ENCODE measurements at places on chromosomes 3 and 15.

DNA sequence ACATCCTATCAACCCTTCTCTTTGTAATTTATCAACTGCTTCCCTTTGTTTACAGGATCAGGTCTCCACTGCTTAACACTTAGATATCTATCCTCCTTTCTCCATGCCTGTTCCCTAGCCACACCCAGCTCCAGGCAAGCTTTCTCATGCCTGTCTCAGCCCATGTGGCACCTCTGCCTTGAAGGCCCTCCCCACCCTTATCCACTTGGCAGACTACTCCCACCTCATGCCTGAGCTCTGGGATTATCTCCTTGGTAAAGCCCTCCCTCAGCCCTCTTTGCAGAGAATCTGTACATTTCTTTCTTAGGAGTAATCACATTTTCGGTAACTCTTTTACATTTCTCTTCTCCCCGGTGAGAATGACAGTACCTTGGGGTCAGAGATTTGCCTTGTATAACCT lies 96.0 kb downstream of the ATP1B3 start:
- DNase-seq: no peak

- peak; percentile 11 for DNase-seq
These were observed 144.4 kb downstream of the DNAJB8 start for GRCh38 chr3:128322030-128323022.

- no peak for DNase-seq
These were observed 25.7 kb upstream of the GALNT15 start for GRCh38 chr3:16148783-16149182.

DNA sequence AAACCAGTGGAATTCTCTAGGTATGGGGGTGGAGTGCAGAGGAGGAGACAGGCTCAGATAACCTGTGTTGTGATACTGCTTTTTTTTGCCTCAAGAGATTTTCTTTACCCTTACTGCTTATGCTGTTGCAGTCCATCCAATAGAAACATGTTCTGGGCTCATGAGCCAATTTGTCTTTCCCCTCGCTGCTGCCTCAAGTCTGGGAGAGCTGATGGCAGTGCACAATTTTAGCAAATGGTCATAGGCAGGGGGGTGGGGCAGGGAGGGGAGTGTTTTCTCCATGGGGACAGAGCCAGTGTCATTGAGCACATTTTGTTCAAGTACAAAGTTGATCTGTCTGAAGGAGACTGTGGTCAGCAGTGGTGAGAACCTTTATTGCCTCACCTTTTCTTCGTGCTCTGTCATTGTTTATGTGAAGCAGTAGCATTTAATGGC lies 134.9 kb downstream of the MBNL1 start:
- no peak for DNase-seq

GRCh38 chr3:194357681-194358080 lies 6.6 kb upstream of the CPN2 start:
- no peak for DNase-seq

GRCh38 chr3:189001559-189001958 lies 170.2 kb upstream of the TPRG1 start:
- no peak for DNase-seq

DNA sequence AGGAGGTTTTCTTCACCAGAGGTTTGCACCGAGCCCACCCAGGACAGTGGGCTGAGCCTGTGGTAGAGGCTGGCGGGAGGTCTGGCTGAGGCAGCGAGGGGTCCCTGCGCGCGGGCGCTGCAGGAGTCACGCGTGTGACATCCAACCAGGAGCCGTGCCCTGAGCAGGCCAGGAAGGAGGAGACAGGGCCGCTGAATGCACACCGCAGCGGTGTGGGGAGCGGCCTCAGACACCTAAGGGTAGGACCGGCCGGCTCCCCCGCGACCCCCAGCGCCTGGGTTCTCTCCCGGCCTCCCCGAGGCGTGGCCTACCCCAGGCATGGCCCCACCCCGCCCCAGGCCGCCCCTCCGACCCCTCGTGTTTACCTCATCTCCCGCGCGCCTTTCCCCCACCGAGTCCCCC lies 412 bp downstream of the SLC41A3 start:
- no peak for DNase-seq

- DNase-seq: no peak
These were observed 6.5 kb upstream of the PLSCR1 start for GRCh38 chr3:146550743-146551510.

DNA sequence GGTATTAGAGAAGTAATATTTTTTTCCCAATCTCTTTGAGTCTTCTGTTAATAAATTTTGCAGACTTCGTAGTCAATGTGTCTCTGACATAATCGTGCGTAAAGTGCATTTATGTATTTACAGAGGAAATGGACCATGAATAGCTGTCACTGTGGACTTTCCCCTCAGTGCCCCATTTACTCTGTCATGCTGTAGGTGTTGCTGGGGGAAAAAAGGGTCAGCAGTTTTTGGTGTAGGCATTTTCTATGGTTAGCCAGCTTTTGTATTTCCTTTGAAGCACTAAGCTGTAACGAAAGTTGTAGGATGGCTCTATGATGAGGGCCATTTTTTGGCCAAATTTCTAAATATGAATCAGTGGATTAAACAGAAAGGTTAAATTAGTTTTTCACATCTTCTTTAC lies 598.4 kb downstream of the FGF12 start:
- DNase-seq: no peak

DNA sequence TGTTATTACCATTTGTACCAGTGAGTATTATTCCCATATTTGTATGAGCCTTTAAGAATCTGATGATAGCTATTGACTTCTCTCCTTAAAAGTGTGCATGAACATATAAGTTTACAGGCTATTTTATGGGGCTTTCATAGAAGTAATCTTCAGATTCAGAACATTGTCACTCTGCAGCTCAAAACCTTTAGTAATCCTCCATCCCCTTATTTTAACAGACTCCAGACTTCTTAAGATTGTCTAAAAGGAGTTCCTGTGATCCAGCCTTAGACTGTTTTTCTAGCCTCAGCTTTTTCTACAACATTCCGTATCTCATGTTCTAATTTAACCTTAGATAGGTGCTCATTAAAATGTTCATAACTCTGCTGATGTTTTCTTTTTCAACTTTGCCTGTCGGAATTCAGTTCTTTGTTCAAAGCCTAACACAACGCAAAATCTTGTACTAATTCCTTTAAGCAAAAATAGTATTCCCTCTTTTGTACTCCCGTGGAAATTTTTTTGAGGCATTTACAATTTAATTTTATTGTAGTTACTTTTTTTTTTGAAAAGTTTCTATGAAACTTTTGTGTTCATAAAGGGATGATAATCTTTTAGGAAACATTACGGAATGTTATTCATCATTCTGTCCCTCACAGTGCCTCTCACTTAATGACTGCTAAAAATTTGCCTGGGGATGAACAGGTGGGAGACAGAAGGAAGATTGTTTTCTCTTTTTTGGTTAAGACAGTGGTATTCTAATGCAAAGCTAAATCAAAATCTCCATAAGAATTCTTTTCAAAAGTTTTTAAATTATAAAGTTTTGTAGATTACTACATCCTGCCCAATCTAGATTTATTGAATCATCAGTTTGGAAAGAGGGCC lies 38.7 kb upstream of the UTS2B start:
- DNase-seq: no peak

GRCh38 chr3:100097919-100098783 lies 16.1 kb downstream of the FILIP1L start:
- DNase-seq: no peak

DNA sequence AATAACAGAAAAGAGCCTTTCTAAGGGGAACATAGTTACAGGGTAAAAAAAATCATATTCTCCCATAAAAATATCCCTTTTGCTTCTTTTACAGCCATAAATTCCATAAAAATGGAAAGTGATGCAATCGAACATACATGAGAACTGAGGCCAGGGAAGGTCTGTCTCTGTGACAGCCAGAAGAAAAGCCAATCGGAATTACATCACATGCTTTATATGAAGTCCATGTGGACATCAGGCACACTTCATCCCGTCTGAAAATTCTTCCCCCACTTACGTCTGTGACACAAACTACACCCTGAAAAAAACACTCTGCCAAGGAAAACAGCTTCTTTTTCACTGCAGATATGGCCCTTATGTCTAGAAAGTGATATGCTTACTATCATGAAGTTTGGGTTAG lies 323.5 kb downstream of the ERC2 start:
- DNase-seq: no peak

- DNase-seq: no peak
These were observed 38.8 kb downstream of the DNAJC13 start for GRCh38 chr3:132456136-132456535.

- no peak for DNase-seq
These were observed 31.8 kb downstream of the FSTL1 start for GRCh38 chr3:120418866-120419490.

GRCh38 chr15:70823196-70823595 lies 30.8 kb downstream of the LARP6 start:
- DNase-seq: no peak

Data from stimulated activated CD4-positive, alpha-beta T cell treated with anti-CD3 and anti-CD28 coated beads, Interleukin-1b, Interleukin-23, amount 100 ng/mL, for 1 hour (primary cell).